ENCODE measurements at places on chromosomes 6 and 20.

- no peak for ATAC-seq
These were observed 142.8 kb downstream of the GJA1 start for GRCh38 chr6:121578216-121578615.

DNA sequence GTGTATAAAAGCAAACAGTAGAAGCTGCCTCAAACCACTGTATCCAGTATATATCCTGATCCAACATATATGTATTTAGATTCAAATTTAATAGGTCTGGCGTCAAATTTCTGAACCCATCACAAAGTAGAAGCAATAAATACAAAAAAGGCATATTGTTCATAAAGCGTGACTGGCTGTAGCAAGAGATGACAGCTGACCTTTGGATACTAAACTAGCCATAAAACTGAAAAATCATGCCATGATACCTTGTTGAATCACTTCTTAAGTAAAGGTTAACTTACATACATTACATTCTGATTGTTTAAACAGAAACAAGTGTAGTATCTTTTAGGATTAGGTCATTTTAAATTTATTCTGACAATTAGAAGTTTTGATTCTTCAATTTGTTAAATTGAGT lies 372.0 kb upstream of the FLRT3 start:
- ATAC-seq = no peak

DNA sequence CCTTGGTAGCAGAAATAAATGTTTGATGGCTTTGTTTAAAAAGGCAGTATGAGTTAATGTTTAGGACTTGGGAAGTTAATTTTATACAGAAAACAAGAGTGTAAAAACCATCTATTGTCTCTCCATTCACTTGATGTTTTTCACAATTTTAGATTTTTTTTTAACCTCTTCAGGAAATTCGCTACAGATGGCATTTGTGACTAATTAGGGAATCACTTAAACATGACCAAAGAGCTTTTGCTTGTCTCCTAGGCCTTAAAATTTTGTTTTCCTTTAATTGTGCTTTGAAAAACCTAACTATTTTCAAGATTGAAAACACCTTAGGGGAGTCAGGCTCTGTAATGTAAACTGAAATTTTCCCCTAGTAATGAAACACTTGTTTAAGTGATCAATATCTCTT lies 17.3 kb downstream of the TULP4 start:
- ATAC-seq = no peak

DNA sequence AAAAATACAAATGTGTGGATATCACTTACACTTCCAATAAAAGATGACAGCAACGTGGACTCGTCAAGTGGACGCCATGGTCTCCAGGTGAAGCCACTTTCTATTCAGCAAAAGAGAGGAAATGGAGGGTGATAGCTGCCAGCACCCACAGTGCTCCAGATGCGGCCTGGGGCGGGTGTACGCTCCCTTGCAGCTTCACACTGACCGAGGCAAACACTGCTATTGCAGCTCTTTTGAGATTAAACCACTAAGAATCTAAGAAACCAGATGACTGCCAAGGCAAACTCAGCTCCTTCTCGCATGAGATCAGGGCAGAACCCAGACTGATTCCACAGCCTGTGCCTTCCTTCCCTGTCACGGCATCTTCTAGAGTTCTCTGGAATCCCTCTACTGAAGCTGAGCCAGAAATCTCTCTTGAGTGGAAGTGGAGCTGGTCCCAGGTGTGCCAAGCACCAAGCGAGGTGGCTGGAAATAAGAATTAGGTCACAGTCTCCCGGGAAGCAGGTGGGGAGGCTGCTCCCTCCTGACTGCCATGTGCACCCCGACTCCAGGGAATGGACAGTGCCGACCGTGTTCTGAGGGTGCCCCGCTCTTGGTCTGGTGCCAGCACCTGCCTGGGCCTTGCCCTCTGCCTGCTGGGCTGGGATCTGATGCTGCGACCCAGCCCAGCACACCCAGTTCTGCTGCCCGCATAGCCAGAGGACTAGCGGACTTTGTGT lies 90.1 kb upstream of the AFDN start:
- ATAC-seq = no peak

GRCh38 chr20:57783956-57784837 lies 74.4 kb upstream of the PMEPA1 start:
- ATAC-seq = no peak

DNA sequence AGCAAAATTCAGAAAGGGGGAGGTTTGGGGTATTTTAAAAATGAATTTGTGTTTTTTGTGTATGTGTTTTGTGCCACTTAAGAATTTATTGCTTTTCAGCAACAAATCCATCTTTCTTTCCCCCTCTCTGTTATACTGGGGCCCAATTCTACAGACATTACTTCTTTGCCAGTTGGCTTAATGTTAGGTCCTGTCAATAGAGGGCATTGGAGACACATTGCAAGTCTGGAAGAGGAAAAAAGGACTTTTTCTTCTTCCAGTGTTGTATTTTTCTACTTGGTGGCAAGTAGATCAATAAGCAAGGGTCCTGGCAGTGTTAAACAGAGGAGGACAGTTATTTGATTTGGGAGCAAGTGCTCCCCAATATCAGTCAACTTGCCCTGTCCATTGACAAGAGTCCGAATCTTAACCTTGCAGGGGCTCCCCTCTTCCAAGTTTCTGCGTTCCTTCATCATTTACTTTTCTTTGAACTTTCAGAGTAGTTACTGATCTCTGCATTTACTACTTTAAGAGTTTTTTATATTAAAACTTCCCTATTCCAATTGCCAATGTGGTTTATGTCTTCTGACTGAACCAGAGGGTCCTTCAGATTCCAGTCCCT lies 23.4 kb downstream of the SCML4 start:
- no peak for ATAC-seq

DNA sequence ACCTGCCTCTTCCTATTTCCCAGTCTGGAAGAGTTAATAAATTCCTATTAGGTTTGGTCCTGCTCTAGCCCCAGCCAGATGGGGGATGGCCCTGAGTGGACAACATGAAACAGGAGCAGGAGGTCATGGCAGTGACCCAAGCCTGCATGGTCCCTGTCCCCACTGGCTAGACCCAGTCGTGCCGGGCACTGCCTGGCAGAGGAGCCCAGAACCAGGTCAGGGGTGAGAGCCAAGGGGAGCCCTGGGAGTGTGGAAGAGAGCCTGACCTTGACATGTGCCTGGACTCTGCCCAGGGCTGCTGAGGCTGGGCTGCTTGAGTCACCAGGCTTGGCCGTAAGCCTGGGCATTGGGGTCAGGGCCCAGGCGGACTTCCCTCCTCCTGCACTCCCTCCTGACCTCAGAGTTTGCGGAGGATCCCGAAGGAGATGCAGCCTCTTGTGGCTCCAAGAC lies 3.6 kb downstream of the AVP start:
- no peak for ATAC-seq

All from activated CD4-positive, CD25-positive, alpha-beta regulatory T cell treated with anti-CD3 and anti-CD28 coated beads, Interleukin-2, amount 50 U/mL, for 24 hours (primary cell).